Coronary artery (tissue), 2 donors: ENCODE measurements at places on chromosomes 7 and 10.

DNA sequence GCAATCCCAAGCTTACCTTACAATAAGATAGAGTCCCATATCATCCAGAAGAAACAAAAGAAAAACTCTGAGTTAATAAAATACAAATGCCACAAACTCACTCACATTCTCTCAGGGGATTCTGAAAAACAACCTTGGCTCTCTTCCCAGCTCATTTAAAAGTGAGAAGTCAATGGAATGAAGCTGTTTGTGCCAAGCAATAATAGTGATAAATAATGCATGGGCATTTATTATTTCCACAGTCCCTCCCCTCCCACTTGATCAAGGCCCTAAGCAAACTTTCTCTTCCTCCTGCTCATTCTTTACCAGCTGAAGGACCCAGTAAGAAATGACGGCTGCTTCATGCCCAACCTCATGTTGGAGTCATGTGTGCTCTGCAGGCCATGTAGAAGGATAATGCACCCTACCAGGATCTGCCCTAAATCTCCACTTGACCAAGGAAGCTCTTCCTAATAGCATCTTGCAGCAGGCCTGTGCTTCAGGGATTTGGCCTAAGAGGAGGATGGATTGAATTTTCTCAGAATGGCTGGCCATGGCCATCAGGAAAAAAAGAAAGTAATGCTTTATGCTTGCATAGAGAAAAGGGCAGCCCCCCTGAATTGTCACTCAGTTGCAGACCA is 451.3 kb downstream of the GPAM start:
- DNase-seq = no peak

DNA sequence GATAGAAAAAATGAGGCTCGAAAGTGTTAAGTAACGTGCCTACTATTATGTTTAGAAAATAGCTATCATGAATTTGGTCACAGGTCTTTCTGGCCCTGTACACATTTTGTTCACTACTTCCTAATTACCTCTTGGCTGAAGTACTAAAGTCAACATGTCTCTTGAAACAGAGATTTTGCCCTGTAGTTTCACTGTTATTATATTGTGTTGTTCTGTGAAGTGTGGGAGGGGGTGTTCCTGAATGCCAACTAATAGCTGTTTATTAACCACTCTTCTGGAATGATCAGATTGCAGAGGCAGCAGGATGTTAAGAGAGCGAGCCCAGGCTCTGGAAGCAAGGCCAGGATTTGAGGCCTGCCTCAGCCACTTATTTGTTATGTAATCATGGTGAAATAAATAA is 72.1 kb downstream of the RNF133 start:
- DNase-seq = no peak

DNA sequence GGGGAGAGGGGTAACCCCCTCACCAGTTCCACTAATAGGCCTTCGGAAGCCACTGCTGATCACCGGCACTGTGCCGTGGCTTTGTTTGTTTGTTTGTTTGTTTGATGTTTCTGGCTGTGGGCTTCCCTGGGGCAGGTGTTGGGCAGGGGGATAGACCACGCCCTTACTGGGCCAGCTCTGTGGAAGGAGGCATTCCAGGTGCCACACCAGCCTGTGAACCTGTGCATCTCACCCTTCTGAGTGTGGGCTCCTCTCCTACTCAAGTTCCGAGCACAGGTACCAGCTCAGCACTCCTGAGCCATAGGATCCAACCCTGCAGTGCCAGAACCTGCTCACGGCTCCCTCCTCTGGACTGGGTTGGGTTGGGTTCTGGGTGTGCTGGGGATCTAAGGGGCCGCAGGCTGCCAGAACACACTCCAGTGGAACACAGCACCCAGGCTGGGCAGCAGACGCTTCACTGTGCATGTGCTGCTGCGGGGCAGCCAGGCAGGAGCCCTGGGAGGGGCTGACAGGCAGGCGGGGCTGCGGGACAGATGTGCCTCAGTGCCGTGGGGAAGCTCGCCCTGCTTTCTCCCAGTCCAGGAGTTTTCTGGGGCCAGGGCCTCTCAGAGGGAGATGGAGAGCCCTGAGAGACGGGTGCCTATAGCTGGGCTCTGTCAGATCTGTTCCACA is 1053.9 kb downstream of the CNTNAP2 start:
- DNase-seq = no peak

GRCh38 chr10:121526135-121526790 is 72.0 kb downstream of the FGFR2 start:
- no peak for DNase-seq

GRCh38 chr10:127370601-127371000 is 174.2 kb upstream of the INSYN2A start:
- no peak for DNase-seq

DNA sequence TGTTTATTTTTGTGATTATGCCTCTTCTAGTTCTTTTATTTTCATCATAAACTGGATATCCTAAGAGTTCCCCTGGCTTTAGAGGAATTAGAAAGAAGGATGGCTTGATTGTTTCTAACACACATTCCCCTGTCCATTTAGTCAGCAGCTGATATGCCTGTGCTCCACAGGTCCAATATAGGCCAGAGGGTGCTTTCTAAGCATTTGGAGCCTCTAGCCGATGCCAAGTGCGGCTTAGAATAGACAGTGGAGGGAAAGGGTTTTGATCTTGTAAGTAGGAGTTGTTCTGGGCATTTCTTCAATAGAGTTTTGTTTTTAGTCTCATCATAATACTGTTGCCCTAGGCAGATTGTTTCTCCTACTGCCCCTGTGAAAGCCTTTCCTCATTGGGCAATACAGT is 6.6 kb downstream of the CYP3A43 start:
- no peak for DNase-seq

DNA sequence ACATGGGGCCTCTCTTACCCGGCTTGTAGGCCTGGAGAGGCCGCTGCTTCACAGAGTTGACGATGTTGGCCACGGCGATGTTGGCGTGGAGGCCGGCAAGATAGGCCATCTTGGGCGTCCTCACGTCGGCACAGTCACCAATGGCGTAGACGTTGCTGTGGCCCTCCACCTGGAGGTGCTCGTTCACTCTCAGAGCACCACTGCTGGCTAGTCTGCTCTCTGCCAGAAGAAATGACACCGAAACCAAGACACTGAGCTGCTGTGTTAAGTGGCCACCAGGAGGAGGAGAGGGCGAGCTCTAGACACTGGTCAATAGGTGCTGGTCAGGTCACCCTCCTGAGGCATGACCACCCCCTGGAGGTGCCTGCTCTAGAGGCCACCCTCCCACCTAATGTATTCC is 17.7 kb downstream of the AIFM2 start:
- peak; percentile 59 for DNase-seq

- no peak for DNase-seq
Observed at GRCh38 chr10:133611079-133611478, 15.5 kb downstream of the FRG2B start.

GRCh38 chr10:70849582-70850016 is 33.9 kb downstream of the SGPL1 start:
- no peak for DNase-seq

- DNase-seq = no peak
Observed at GRCh38 chr7:70719125-70719524, 412.8 kb upstream of the GALNT17 start.

DNA sequence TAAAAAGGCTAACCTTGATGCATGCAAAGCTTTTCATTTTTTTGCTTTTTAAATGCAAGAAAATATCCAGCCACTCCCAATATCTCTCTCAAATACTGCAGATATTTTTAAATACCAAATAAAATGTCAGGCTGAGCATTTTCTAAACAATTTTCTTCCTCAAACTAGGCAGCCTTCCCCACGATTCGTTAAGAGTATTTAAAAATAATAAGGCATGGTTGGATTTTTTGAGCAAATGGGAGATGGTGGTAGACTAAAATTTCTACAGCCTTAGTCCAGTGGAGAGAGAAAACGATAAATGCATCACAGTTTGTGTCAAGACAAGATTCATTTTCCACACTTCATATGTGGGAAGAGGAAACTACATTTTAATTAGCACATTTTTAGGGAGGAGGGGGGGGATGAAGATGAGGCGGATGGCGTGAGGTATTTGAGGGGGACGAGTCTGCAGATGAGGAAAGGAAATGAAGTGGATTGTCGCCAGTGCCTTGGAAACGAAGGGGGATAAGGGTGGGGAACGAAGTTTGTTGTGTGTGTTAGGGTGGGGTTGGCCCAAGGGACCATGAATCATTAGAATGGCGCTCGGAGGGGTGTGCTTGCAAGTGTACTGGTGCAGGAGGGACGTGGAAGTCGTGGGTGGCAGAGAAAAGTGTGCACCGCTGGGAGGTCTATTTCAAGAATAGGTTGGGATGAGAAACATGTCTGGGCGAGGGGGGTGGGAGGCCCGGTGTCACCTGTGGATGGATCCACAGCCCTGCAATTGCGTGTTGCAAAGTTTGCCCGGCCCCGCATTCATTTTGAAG is 1.2 kb upstream of the ADD3 start:
- DNase-seq = peak; percentile 84

DNA sequence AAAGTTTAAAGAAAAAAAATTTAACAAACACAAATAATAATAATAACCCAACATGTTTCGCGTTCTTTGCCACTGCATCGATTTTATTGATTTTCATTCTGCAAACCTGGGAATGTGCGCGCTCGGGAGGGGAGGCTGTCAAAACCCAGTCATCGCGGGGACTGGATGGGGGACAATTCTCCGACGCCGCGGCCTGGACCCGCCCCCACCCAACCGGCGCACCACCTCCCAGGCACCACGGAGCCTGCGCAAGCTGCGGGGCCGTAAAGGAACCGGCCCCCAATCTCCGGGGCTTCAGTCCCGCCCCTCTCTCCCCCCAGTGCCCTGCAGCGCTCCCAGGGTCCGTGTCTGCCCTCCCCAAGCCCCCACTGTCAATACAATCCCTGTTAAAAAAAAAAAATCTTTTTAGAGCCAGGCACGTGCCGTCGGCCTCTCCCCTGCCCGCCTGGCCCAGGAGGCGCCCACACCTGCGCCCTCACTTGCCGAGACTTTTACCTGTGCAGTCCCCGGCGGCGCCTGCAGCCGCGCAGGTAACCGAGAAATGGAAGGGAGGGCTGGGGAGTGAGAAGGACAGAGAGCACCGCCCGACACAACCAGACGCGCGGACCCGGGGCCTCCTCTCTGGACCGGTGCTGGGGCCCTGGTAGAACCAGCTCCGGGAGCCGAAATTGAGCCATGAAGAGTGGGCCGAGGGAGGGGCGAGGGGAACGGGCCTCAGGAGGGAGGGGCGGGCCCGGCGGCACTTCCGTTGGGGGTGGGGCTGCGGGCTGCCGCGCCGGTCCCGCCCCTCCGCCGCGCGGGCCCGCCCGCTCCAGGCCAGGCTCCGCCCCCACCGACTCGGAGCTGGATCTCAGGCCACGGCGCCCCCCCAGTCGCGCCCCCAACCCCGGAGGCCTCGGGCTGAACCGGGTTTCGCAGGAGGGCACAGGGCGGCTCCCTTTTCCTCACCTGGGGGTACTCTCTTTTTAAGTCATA is 7.6 kb upstream of the ZNF503 start:
- no peak for DNase-seq

DNA sequence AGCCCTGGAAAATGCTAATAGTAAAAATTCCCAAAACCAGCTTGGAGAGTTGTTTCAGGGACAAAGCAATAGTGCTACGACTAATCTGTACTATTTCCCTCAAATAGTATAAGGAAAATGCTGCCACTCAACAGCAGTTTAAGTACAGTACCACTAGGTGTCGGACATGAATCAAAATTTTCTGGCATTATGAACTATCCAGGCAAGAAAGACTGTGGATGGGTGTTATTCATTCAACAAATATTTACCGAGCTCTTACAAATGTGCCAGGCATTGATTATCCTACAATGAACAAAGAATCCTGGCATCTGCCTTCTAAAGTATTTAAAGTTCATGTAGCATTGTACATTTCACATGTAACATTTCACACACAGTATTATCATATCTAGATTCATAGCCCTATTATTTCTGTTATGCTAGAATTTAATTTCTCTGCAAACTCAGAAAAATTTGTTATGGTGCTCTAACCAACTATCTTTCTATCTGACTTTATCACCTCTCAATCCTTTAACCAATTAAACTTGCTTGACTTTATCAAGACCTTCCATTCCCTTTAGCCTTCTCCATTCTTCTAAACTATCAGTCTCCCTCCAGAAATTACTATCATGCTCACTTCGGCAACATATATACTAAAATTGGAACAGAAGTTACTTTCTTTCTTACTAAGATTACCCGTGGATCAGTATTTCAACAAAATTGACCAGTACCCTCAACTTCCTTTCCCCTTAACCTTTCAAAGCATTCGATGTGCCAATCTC is 80.6 kb downstream of the ARHGAP21 start:
- no peak for DNase-seq

- DNase-seq = no peak
Observed at GRCh38 chr7:138349841-138350700, 110.0 kb upstream of the TRIM24 start.

DNA sequence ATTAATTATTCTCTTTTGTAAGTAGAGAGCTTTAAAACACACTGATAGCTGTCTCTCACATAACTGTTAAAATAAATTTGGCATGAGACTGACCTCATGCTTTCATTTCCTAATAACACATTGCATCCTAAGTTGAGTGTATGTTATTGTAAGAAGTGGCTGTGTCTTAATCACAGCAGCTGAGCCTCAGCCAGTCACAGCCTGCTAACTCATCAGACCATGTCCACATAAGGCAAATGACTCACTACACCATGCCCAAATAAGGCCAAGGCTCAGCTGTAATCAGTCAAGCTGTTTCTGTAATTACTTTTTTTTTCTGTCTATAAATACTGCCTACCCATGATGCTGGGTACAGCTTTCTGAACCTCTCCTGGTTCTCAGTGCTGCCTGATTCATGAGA is 860.9 kb downstream of the XPNPEP1 start:
- DNase-seq = no peak

- no peak for DNase-seq
Observed at GRCh38 chr7:4070214-4070613, 611.9 kb upstream of the FOXK1 start.

DNA sequence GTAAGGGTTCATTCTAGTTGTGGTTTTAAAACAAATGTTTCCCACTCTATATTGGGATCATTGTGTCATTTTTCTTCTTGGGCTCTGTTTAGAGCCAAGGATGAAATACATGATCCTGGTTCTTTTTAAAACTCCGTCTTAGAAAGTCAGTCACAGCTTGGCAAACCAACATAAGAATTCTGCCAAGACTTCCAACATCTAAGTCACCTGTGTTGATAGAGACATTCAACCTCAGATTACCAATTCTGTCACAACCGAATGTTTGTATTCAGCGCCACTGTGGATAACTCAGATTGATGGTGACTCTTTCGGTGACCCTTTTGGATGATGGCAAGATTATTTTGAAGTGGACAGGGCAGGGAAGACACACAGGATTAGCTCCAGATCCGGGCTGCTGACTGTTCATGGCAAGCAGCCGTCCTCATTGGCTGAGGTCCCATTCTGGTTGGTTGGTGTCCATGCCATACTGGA is 255.4 kb downstream of the ARHGAP21 start:
- DNase-seq = no peak

- no peak for DNase-seq
Observed at GRCh38 chr7:52764492-52765169, 270.8 kb upstream of the POM121L12 start.

- DNase-seq = no peak
Observed at GRCh38 chr10:105473170-105473569, 832.1 kb downstream of the SORCS3 start.
